ENCODE measurements at places on chromosomes 7 and 10.

- no peak for DNase-seq
These were observed 103.6 kb downstream of the DYNC2I1 start for GRCh38 chr7:158959954-158960353.

GRCh38 chr10:78742730-78743615 is 325.8 kb upstream of the ZMIZ1 start:
- DNase-seq: no peak

- no peak for DNase-seq
These were observed 63.5 kb downstream of the RABGEF1 start for GRCh38 chr7:66804001-66804400.

GRCh38 chr7:111324228-111324627 is 233.3 kb downstream of the LRRN3 start:
- DNase-seq: no peak

DNA sequence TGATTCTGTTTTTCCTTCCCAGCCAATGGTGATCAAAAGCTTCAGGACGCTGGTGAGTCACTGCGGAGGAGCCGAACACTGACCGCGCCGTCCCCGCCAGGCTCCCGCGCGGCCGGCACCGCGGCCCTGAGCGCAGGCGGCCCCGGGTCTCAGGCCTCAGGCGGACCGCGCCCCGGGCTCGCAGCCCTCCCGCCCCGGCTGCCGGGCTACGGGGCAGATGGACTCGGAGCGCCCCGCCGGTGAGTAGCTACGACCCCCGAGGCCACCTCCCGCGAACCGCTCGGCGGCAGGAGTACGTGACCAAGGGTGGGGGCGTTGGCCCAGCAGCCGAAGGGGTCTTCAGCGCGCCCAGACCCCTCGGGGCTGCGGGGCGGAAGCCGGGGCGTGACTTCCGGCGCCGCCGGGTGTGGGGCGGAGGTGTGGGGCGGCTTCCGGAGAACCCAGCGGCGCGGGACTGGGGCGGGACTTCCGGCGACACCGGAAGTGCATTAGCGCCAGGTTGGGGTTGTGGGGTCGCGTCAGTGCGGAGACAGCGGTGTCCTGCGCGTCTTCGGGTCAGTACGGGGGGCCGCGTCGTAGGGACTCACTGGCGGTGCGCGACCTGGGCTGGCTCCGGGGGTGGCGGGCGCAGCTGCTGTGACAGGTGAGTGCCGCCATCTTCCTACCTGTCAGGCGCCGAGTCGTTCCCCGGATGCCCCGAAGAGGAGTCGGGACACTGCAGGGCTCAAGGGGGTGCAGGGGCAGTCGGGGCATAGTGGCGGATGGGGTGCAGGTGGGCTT is at the start of gene WDR37:
Gene WDR37, plus strand, starts transcription at position 60 of the 780 bp plus-strand sequence. CDS start 15,771 bp downstream, outside the sequence.
- DNase-seq: peak; percentile 92

Data from CD4-positive, alpha-beta T cell treated with Interleukin-17A for 4 hours (primary cell).